Mesothelial cell of epicardium (in vitro differentiated cells): ENCODE measurements at places on chromosomes 5 and 9. TPM values are rescaled to one million over a fixed set of nuclear protein-coding genes. Genes with fewer than 3 reads are reported as not detected.

GRCh38 chr9:103530934-103531333, 535.8 kb downstream of the CYLC2 start:
- no peak for DNase-seq

Gene PCDHB6
- total RNA-seq = 1.8 to 2.1 TPM (median 2.1 TPM) in 3 replicates

DNA sequence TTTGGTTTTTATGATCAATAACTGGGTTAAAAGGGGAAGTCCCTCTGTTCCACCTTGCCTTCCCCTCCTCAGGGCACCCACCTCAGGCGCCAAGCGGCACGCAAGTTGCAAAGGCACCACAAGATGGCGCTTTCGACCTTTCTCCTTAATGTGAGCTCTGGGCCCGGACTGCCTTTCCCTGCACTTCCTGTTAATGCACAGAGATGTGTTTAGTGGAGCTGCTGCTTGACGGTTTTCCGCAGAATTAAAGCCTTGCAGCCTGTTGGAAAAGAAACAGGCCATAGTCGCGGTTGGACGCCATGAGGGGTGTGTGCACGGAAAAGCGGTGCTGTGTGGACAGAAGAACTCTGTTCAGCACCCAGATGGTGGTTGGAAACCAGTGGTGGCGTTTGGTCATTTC, 17.9 kb downstream of the CXCL14 start:
- DNase-seq = peak; percentile 66

DNA sequence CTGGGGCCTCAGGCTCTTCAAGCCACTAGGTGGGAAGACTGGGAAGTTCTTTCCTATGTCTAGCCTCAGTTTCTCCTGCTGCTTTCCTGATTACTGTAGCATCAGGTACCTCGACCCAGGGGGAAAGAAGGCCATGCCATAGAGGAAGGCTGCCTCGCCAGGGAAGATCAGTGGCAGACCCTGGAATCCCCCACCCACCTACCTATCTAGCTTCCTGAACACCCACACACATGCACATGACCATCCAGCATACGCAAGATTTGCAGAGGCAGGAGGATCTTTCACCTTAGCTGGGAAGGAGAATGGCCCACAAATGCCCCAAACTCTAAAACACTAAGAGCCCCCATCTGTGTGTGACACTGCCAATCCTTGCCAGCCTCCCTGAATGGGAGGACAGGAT, 8.0 kb downstream of the NR5A1 start:
- no peak for DNase-seq

DNA sequence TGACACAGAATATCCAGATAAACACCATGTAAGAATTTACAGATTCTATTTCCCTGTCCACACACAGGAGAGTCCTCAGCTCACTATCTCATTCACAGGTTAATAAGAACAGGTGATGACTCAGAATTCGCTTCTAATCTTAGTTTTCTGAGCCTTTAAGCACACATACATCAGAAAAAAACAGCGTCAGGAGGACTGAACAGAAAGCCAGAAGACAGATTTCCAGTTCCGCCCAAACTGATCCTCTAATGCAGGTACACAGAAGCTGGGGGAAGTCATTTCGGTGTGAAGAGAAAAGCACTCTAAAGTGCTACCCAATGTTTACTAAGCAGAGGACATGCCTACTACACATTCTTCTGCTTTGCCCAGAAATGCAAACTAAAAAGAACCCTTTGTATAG, 1.6 kb downstream of the CEMIP2 start:
- no peak for DNase-seq

Gene LMX1B
- total RNA-seq = 0.09 TPM in 1 of 3 replicates, not detected in the others

- no peak for DNase-seq
These were observed 46.7 kb upstream of the UBQLN1 start for GRCh38 chr9:83754383-83754977.

GRCh38 chr9:137902646-137903045, 25.1 kb downstream of the CACNA1B start:
- no peak for DNase-seq

Gene PCDHGB6
- total RNA-seq = 74.0 to 76.3 TPM (median 75.7 TPM) in 3 replicates

Gene SLIT3
- 64.1 to 65.1 TPM (median 64.3 TPM) in 3 replicates for total RNA-seq

DNA sequence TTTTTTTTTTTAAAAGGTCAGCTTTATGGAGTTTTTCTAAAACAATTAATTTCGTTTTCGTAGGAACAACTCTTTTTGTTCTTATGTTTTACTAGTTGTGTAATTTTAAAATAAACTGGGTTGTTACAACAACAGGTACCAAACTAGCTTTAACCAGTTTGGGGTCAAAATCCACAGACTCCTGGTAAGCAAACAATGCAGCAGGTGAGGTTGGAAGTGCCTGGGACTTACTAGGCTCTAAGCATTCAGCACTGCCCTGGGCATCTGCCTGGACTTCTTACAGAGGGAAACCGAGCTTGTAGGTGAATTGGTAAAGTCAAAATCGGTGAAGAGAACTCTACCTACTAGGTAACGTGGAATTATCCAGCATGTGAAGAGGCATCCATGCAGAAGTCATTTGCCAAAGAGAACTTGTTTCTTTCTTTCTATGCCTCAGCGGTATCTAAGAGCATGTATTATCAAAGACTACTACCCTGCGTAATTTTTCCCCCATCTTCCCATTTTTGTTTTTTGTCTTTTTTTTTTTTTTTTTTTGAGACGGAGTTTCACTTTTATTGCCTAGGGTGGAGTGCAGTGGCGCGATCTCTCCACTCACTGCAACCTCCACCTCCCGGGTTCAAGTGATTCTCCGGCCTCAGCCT, 145.4 kb downstream of the KCTD16 start:
- no peak for DNase-seq

Gene SLC2A8
- total RNA-seq = 30.9 to 36.0 TPM (median 32.7 TPM) in 3 replicates

Gene P4HA2
- 66.3 to 68.7 TPM (median 66.9 TPM) in 3 replicates for total RNA-seq

- DNase-seq = peak; percentile 71
These were observed at the start of gene ST8SIA4 for GRCh38 chr5:100903039-100903887. Gene ST8SIA4 (minus strand): TSS chr5:100903282. CDS start chr5:100902955, 327 bp downstream.

Gene CKMT2
- total RNA-seq = 2.3 to 2.6 TPM (median 2.6 TPM) in 3 replicates

Gene QRFP
- total RNA-seq = not detected in 3 replicates

GRCh38 chr5:158305861-158306260, 446.9 kb upstream of the CLINT1 start:
- DNase-seq = no peak

Gene TTLL11
- 4.8 to 7.2 TPM (median 5.2 TPM) in 3 replicates for total RNA-seq

Gene CDKN2A
- 79.5 to 88.5 TPM (median 86.1 TPM) in 3 replicates for total RNA-seq

GRCh38 chr9:4955836-4956235, 29.2 kb upstream of the JAK2 start:
- no peak for DNase-seq

GRCh38 chr5:167752936-167753335, 538.5 kb upstream of the WWC1 start:
- no peak for DNase-seq

Gene GARNL3
- 51.1 to 51.5 TPM (median 51.1 TPM) in 3 replicates for total RNA-seq

Gene SLC27A6
- total RNA-seq = 26.3 to 30.0 TPM (median 28.4 TPM) in 3 replicates

DNA sequence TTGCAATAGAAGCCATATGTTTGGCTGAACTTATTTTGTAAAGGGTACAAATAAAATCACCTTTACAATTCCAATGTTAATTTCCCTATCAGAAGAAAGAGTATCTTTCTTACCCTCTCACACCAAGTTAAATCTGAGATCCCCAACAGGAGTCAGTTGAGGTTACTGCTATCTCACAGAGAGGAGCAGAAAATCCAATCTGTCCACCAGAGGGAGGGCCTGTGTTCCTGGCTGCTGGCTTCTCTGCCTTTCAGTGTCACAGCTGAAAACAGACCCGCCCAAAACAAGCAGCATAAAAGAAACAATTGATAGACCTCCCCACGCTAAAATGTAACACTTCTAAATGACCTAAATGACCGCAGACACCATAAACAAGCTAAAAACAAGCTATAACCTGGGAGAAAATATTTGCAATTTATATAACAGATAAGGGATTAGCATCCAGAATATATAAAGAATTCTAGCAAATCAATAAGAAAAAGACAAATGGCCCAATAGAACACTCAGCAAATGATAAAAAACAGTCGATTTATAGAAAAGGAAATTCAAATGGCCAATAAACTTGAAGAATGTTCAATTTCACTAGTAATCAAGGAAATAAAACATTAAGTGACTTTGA, 24.5 kb upstream of the MVB12B start:
- no peak for DNase-seq

Gene PLAC8L1
- 2.3 to 4.2 TPM (median 2.6 TPM) in 3 replicates for total RNA-seq

GRCh38 chr9:3385871-3386270, 139.9 kb downstream of the RFX3 start:
- no peak for DNase-seq

GRCh38 chr5:91272858-91273257, 110.3 kb downstream of the ARRDC3 start:
- no peak for DNase-seq

DNA sequence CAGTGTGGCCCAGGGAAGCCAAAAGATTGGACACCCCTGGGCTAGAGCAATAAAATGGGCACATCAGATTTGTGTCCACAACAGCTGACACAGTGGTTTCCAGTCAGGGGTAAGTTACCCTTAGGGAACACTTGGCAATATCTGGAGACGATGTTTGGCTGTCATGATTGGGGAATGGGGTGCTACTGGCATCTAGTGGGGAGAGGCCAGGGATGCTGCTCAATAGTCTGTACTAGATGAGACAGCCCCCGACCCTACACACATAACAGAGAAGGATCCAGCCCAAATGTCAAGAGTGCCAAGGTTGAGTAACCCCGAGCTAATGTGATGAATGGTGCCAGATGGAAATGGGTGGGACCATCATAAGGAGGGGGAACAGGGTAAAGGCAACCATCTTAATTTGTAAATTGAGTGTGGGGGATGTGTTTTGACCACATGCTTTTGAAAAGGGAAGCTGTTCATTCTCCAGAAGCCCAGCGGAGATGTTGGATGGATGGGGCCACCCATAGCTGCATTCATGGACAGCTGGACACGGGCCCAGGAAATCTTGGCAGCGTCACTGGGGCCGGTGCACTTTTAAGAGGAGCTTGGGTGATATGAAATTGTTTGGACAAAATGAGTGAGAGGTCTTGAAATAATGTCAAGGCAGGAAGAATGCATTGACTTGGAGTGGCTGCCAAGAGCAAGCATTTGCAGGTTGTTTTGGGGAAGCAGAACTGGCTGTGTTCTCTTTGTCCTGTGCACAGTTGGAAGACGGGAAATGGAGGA, 33.4 kb downstream of the SYK start:
- no peak for DNase-seq

Gene ANKRD31
- 1.1 to 1.4 TPM (median 1.3 TPM) in 3 replicates for total RNA-seq

Gene PCA3
- total RNA-seq = not detected in 3 replicates

Gene TRPM3
- 1.1 to 1.6 TPM (median 1.1 TPM) in 3 replicates for total RNA-seq

- no peak for DNase-seq
These were observed 16.0 kb downstream of the ATP10B start for GRCh38 chr5:160835818-160836528.

Gene ANKRA2
- total RNA-seq = 28.9 to 35.5 TPM (median 34.0 TPM) in 3 replicates

Gene LHX3
- not detected in 3 replicates for total RNA-seq

- no peak for DNase-seq
These were observed 198.4 kb upstream of the MEF2C start for GRCh38 chr5:89081360-89081759.

DNA sequence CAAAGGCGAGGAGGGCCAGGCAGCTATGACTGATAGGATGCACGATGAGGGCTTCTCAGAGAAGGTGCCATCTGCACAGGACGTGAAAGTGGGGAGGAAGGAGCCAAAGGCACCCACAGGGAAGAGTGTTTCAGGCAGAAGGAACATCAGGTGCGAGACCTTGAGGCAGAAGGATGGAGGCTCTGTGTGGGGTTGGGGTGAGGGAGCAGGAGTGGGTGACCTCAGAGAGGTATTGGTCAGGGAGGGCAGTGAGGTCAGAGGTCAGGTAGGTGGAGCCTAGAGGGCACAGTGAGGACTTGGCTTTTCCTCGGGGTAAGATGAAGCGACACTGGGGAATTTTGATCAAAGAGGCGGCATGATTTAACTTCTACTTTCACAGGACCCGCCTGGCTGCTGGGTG, 64.7 kb upstream of the XPA start:
- DNase-seq = no peak

DNA sequence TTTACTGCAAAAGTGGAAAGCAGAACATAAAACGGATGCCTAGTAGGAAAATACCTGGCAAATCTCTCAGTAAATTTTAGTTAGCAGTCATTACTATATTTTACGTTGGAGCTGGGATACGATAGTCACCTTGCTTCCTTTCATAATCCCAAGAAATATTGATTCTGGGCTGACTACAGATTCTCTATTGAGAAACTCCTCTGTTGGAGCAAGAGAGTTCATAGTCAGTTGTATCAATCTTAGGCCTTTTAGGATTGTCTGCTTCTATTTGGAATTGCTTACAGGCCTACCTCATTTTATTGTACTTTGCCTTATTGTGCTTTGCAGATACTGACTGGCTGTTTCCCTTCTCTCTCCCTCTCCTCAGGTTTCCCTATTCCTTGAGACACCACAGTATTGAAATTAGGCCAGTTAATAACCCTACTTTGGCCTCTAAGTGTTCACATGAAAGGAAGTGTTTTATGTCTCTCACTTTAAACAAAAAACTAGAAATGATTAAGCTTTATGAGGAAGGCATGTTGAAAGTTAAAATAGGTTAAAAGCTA, 233.7 kb upstream of the TARS1 start:
- DNase-seq = no peak
